Activated CD8-positive, alpha-beta T cell treated with anti-CD3 and anti-CD28 coated beads for 36 hours (primary cell): ENCODE measurements at places on chromosomes 4 and X. TPM values are rescaled to one million over a fixed set of nuclear protein-coding genes. Genes with fewer than 3 reads are reported as not detected.

The KLF8 gene
- 0.76 TPM for total RNA-seq

The ATP1B4 gene
- not detected for total RNA-seq

The FHDC1 gene
- total RNA-seq = 0.11 TPM

The AMOT gene
- total RNA-seq = 1.8 TPM
